ENCODE measurements at places on chromosomes 7 and 10. TPM values are rescaled to one million over a fixed set of nuclear protein-coding genes. Genes with fewer than 3 reads are reported as not detected.

GRCh38 chr7:80134536-80135308 is at the start of gene GNAI1:
GNAI1 (plus strand) TSS chr7:80134831; CDS start chr7:80135161, 330 bp downstream.
- peak; percentile 94 for DNase-seq

- no peak for DNase-seq
Observed at GRCh38 chr7:42502022-42502421, 265.0 kb upstream of the GLI3 start.

The PLA2G12B gene
- total RNA-seq, result 1.1 TPM

DNA sequence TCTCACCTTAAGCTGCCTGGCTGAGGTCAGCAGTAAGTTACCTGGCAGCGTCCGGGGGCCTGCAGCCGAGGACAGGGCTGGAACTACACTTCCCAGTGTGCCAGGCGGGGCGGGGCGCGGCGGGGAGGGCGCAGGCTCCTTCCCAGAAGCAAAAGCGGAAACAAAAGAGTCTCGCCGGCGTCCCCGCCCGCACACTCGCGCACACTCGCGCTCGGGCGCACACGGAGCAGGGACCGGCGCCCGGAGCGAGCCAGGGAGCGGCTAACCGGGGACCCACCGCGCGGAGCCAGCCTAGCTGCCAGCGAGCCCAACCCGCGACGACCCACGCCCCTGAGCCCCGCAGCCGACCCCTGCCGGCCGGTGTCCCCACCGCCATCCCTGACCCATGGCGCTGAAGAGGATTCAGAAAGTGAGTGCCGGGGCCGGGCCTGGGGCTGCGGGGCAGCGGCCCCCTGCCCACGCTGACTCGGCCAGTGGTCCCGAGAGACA is at the start of gene UBE2D1:
TSS of gene UBE2D1 (plus strand) at position 190 of the 489 bp plus-strand sequence. CDS start at position 386, 196 bp downstream.
- peak; percentile 95 for DNase-seq

The BRAF gene
- 46.4 TPM for total RNA-seq

DNA sequence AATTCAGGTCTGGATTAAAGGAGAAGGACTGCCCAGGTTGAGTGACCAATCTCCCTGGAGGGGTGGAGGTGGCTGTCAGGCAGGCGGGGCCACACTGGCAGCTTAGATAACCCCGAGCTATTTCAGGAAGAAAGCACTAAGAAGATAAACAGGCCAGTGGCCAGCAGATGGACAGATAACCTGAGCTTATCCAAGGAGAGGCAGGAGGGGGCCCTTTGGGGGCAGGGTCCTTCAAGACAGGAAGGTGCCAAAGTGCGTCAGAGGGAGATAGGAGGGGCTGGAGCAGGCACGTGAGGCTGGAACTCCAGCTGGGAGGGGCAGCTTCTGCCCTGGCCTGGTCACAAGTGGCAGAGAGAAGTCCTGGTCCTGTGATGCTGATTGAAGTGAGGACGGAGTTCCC is 29.8 kb upstream of the PODXL start:
- peak; percentile 55 for DNase-seq

DNA sequence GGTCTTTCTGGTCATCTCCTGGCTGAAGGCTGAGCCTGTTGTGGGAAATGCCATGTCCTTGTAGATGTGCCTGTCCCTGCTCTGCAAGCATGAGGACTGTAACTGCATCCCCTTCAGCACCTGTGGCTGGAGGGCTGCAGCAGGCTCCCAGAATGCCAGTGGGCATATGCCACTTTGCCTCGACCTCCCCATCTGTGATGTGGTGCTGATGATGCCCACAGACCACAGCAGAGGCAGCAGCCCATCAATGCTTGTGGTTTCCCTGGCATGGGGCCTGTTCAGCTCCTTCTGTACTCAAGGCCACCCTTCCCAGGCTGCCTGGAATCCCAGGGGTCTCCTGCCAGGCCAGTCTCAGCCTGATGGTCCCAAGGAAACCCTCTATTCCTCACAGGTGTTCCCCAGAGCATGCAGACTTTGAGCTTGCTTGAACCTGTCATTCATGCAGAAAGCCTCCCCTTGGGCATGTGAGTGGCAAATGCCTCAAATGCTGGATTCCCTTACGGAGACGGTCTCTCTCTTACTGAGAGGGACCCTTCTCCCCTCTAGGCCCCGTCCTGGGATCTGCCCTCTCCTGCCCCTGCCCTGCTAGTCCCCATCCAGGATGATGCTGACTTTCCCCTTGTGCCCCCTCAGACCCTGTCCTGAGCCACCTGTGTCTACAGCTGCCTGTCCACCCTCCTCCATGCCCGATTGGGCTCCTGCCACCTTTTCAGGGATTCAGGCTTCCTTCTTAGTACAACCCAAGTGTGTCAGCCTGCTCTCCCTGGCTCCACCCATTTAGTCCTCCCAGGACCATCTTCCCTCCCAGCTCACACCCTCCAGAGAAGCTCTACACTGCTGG is 50.9 kb upstream of the ANTXRL start:
- DNase-seq, result no peak

DNA sequence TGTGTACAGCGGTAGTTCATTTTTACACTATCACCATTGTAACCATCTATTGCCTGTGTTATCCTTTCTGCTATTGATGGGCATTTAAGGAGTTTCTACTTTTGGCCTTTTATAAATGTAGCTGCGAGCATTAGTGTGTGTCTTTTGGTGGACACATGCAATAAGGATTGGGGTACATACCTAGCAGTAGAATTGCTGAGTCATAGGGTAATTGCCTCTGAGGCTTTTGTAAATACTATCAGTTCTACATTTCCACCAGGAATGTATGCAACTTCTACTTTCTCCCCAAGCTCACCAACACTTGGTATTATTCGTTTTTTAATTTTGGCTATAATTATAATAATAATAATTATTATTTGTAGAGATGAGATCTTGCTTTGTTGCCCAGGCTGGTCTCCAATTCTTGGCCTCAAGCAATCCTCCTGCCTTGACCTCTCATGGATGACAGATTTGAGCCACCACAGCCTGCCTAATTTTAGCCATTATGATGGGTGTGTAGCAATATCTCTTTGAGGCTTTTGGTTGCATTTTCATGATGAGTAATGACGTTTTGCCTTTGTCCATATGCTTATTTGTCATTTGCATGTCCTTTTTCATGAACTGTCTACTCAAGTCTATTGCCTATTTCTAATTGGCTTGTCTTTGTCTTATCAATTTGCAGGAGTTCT is 277.0 kb downstream of the ACTR3B start:
- DNase-seq, result no peak

The TAS2R41 gene
- not detected for total RNA-seq

GRCh38 chr10:21526860-21527597 is 1.5 kb upstream of the SKIDA1 start:
- DNase-seq, result peak; percentile 94

DNA sequence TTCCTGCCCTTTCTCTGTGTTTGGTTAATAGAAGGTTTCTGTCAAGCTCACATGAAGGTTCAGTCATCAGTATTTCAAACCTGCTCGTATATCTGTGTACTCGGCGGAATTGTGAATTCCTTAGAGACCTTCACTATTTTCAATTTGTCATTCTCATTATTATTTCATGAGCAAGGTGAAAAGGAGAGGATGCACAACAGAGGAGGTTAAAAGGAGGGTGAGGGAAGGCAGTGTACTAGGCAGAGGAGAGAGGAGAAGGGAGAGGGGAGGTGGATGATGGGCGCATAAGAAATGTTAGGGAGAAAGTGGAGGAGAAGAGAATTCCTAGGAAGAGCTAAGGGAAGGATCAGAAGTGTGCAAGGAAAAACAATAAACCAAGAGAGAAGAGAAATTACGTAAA is 185.0 kb upstream of the COBL start:
- no peak for DNase-seq

The LRIT1 gene
- total RNA-seq, result not detected

The HERPUD2 gene
- total RNA-seq, result 37.1 TPM
